ENCODE measurements at places on chromosomes 7 and 10. TPM values are rescaled to one million over a fixed set of nuclear protein-coding genes. Genes with fewer than 3 reads are reported as not detected.

The HOXA6 gene
- total RNA-seq: 4.2 TPM

The SPDYE11 gene
- not detected for total RNA-seq

The TMEM229A gene
- not detected for total RNA-seq

The RSPH10B2 gene
- total RNA-seq: 0.36 TPM

The ARHGEF35 gene
- total RNA-seq: 2.9 TPM

DNA sequence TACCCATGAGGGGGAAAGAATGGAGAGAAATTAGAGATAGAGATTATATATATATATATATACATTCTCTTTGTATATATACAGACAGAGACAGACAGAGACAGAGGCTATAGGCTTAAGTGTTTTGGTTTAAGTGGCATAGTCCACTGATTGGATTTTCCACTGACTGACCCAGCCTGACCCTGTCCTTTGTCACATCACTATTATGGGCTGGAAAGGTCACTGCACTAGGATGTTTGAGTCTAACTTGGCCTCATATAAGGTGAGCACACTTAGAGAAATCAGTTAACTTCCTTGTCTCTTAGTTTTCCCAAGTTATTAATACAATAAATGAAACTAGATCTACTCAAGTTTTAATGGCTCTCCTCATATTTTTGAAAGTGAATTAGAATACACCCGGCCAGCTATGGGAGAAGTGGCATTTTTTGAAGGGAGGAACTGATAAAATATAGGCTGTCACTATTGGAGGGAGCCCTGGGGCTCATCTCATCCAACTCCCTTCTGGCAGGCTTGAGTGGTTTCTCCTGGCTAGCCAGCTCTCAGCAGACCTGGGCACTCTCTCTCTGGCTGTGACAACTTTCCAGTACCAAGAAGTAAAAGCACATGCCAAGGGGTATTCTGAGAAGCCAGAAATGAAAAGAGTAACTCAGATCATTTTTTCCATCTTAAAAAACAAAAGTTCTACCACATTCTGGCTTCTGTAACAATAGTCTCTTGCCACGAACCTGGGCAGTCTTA is 455.6 kb upstream of the ANKRD30A start:
- DNase-seq: no peak

GRCh38 chr7:7014827-7015595 is 167.3 kb upstream of the C1GALT1 start:
- no peak for DNase-seq

DNA sequence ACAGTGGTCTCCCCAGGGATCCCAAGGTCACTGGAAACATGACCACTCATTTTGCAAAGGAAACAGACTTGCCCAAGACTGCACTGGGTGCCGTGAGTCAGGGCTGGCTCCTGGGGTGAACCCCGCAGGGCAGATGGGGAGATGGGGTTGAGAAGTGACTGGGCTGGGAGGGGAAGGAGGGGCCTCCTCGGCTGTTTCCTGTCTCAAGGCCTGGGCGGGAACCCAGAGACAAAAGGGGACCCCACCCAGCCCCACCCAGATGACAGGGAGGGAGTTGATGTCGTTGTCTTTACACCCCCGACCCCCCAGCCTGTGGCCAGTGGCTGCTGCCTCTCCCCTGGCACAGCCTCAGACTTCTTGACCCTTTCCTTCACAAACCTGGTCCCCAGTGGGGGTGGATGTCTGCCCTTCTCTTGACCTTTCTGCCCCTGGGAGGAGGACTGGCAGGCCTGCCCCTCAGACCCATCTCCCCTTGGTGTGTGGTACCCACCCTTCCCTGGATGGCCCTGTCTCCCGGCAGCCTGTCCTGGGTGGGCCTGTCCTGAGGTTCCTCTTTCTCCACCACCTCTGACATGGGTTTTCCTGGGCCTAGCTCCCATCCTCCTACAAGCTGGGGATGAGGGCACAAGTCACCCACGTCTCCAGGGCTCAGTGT is 1.4 kb downstream of the MYO1G start:
- no peak for DNase-seq

DNA sequence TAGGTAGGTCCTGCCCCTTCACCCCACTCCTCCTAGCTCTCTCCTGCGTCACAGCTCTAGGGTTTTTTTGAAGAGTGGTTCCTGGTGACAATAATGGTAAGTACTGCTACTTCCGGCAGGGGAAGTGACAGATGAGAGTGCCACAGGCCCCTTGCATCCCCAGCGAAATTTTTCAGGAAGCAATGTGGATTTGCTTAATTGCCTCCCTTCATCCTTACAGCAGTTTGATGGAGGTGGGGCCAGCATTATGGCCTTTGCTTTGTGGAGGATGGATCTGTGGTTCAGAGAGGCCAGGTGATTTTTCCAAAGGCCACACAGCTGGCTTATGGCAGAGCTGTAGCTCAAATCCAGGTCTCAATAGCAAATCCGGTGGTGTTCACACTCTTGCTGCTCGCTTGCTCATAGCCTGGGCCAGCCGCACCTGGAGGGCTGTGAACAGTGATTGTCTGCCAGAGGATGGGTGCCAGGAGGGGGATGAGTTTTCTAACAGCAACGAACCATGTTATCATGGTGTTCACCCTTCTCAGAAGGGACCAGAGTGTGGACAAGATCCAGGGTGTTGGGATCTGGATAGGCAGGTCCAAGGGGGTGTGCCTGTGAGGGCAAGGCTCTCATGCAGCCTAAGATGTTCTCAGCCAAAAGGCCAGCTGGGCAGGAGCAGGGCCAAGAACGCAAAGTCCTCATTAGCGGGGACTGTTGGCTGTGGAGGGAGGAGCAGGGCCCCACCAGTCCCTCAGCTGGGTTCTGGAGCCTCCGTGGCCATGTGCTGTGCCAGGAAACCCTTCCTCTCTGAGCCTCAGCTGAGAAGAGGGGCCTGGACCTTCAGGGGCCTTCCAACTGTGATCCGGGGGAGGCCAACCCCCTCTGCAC is 89.0 kb downstream of the EMX2 start:
- DNase-seq: no peak

DNA sequence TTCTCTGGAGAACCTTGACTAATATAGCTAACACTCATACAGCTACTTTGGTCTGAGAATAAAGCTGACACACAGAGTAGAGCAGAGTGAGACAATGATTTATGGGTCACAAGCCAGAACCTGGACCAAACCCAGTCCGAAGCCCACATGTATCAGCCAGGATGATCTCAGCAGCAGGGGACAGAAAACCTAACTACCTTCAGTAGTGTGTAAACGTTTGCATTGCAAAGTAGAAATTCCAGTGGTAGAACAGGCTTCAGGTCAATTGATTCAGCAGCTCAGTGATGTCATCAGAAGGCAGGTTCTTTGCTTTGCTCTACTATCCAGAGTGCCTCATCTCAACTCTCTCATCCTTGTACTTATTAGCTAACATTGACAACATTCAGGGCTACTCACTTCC is 62.5 kb upstream of the PALS2 start:
- DNase-seq: no peak

- DNase-seq: no peak
These were observed 55.3 kb downstream of the PPP1R9A start for GRCh38 chr7:94962661-94963060.

GRCh38 chr7:132784406-132784805 is 208.1 kb upstream of the PLXNA4 start:
- no peak for DNase-seq

GRCh38 chr7:150992833-150993302 is 2.1 kb downstream of the NOS3 start:
- peak; percentile 66 for DNase-seq

GRCh38 chr10:60733517-60733822 is 44.8 kb upstream of the CDK1 start:
- DNase-seq: no peak

DNA sequence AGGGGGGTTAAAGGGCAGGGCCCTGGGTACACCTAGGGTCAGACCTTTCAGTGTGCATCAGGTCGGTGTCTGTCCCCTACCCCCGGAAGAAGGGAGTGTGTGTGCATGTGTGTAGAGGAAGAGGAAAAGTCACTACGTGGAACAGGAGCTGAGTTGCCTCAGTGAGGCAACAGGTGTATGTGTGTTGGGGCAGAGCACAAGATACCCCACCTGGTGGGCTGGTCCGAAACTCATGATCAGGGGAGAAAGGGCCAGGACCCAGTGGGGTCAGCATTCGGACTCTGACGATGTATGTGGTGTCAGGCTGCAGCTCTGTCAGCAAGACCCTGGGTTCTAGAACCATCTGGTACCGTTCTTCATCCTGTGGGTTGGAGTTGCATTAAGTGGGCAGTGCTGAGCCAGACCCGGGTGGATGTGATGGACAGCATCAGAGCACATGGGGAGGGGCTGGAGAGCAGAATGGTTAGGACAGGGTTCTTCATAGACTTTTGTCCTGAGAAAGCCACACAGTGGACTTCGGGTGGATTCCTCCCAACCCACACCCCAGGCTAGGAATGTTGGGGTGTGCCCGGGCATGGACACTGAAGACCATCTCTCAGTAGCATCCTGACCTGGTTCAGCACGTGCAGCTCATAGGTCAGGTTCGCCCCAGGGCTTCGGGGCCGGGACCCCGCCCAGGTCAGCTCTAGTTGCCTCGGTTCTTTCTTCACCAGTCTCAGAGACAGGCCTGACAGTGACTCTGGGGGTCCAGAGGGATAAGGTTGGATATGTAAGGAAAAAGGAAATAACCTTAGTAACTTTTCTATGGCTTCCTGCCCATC is 10.7 kb downstream of the EPHA1 start:
- DNase-seq: no peak

DNA sequence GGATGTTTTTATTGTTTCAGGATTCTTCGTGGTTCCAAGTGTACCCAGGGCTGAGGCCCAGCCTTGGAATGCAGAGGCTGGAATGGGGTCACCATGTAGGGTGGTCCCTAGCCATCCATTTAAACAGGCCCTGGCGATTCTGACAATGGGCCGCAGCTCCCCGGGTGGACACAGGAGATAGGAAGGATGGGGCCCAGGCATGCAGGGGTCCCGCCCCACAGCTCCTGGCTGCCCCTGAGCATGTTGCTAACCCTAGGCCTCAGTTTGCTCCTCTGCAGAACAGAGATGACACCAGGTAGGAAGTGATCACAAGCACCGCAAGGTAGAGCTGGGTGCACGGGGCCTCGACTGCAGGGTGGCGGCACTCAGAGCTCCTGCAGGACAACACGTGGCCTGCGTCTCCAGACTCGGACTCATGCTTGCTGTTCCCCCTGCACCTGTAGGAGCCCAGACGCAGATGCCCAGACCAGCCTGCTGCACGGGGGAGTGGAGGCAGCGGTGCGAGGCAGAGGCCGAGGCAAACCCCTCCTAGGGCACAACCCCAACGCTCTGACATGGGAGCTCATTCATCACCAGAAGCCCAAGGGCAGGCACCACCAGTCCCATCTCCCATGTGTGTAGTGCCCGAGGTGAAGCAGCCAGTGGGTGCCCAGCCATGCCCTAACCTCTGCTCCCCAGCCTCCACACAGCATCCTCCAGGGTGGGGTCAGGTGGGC is 25.5 kb downstream of the VIPR2 start:
- DNase-seq: peak; percentile 55

DNA sequence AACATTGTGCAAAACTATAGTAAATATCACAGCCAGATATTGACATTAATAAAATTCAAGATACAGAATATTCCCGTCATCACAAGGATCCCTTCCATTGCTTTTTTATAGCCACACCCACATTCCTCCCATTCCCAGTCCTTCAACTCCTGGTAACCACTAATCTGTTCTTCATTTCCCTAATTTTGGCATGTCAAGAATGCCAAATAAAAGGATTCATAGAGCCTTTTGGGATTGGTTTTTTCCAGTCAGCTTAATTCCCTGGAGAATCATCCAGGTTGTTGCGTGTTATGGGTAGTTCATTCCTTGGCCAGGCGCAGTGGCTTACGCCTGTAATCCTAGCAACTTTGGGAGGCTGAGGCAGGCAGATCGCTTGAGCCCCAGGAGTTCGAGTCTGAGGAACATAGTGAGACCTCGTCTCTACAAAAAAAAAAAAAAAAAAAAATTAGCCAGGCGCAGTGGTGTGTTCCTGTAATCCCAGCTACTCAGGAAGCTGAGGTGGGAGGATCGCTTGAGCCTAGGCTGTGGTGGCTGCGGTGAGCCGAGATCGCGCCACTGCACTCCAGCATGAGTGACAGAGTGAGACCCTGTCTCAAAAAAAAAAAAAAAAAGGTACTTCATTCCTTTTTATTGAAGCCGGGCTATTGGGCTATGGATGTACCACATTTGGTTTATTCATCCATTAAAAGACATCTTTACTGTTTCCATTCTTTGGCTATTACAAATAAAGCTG is 2.7 kb downstream of the OGDH start:
- no peak for DNase-seq

DNA sequence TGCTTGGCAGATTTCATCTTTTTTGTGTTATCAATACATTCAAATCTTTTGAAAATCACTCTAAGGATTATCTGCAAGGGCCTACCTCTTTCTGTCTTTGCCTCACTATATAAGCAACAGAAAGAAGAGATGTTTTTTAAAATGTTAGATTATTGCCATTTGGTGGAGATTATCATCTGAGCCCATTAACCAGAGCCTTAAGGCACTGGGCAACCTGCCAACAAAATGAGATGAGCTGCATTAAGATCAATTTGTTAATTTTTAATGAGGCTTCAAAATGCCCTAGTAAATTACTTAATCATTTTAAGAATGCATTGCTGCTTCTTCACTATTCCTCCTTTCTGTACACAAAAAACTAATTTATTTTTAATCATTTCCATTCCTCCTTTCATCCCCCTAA is 314.1 kb downstream of the SNX13 start:
- DNase-seq: no peak

DNA sequence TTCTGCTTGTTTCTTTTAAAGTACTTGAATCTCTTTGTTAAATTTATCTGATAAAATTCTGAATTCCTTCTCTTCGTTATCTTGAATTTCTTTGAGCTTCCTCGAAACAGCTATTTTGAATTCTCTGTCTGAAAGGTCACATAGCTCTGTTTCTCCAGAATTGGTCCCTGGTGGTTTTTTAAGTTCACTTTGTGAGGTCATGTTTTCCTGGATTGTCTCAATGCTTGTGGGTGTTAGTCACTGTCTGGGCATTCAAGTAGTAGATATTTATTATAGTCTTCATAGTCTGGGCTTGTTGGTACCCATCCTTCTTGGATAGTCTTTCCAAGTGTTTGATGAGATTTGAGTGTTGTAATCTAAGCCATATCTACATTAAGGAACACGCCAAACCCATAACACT is 1060.6 kb downstream of the LRMDA start:
- DNase-seq: no peak

DNA sequence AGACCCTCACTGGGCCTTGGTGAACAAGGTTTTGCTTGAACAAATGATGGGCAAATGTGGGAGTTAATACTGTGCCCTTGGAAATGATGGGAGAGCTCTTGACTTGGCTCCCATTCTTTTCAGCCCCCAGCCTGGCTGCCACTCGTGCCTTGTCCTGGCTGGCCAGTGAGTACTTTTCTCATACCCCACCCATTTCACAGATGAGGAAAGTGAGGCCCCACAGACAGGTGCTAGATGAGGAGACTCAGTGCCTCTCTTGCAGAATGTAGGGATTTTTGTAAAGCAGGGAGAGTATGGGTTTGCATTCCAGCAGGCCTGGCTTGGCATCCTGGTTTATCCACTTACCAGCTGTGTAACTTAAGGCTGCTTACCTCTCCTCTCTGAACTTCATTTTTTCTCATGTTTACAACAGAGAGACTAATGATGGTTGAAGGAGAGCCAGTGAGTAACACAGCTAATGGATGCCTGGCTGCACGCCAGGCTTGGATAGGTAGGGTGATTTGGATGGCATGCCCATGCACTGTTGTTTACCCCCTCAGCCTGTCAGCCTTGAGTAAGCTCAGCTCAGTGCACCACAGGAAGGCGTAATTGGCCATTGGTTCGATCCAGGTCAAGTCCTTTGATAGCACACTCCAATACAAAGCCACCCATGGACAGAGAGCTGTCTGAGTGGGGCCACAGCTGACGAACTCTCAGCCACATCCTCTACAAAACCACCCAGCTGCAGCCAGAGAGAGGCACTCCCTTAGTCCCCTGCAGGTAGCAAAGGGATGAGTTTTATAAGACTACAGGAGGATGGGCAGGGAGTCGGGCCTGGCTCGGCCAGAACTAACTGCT is 436.8 kb downstream of the RPS24 start:
- DNase-seq: no peak

- no peak for DNase-seq
These were observed 26.3 kb upstream of the WDR11 start for GRCh38 chr10:120824881-120825309.

All from sigmoid colon (tissue), 7 donors.